ENCODE measurements at places on chromosomes 5 and 9. TPM values are rescaled to one million over a fixed set of nuclear protein-coding genes. Genes with fewer than 3 reads are reported as not detected.

GRCh38 chr9:19875291-19875920 is 86.6 kb upstream of the SLC24A2 start:
- DNase-seq = no peak

Gene ARID3C
- total RNA-seq = not detected

Gene CARTPT
- total RNA-seq = 0.23 TPM

Gene ZBTB26
- total RNA-seq = 8.4 TPM

Gene SCGB3A2
- total RNA-seq = not detected

All from mucosa of gallbladder (tissue), 1 donor.